ENCODE measurements at places on chromosomes 7 and 10. TPM values are rescaled to one million over a fixed set of nuclear protein-coding genes. Genes with fewer than 3 reads are reported as not detected.

Gene SEMA4G
- 7.3 TPM for polyA plus RNA-seq

Gene SYT15
- 4.4 TPM for polyA plus RNA-seq

Gene PCLO
- polyA plus RNA-seq = 0.28 TPM

Gene STEAP1
- 0.62 TPM for polyA plus RNA-seq

Gene NHLRC2
- 14.7 TPM for polyA plus RNA-seq

Gene LRRC4
- 4.7 TPM for polyA plus RNA-seq

Gene SHH
- 0.10 TPM for polyA plus RNA-seq

Gene GIMAP8
- 7.3 TPM for polyA plus RNA-seq

Gene FXYD4
- polyA plus RNA-seq = 1.1 TPM

Gene PARD3
- polyA plus RNA-seq = 40.7 TPM

Gene FEZF1
- 0.12 TPM for polyA plus RNA-seq

Gene MYOF
- polyA plus RNA-seq = 51.4 TPM

Gene GPER1
- polyA plus RNA-seq = 14.2 TPM

All from hindlimb muscle (tissue), 1 donor.